ENCODE measurements at places on chromosomes 11 and 22.

GRCh38 chr22:25332386-25332785 lies 112.9 kb downstream of the CRYBB2 start:
- DNase-seq = no peak

DNA sequence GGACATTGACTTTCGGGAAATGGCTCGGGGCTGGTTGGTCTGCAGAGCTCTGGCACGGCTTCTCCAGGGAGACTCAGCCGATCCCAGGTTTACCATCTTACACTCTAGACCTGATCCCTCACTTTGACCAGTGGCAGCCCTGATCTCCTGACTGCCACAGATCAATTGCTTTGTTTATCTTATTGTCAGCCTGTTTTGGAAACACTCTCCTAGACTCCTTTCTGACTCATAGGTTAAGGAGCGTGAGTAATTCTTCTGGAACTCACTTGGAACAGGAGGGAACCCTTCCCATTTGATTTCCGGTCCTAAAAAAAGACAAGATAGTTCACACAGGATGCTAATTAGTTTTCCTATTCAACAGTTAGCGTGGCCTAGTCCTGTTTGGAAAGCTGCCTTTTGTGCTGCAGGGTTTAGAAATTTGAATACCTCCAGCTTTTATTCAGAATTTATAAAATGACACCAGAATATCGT lies 16.0 kb upstream of the BMAL1 start:
- DNase-seq = no peak

DNA sequence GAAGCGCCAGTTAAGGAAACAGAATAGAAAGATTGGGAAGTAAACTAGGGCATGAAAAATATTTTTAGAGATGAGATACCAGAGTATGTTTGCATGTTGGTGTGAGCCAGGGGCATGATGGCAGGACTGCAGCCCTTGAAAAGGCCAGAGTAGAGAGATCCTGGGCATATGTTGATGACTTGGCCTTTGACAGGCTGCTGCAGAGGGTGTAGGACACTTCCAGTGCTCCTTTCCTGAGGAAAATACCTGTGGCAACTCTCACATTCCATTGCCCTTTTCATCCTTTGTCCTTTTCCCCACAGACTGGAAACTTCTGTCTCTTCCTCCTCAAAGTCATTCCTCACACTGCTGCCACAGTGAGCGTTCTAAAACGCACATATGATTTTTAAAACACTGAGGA lies 150.7 kb upstream of the CCDC90B start:
- DNase-seq = no peak

GRCh38 chr11:38169286-38169685 lies 1571.2 kb upstream of the RAG2 start:
- no peak for DNase-seq

GRCh38 chr11:23551706-23552105 lies 691.4 kb upstream of the CCDC179 start:
- DNase-seq = no peak

- no peak for DNase-seq
Observed at GRCh38 chr11:65288706-65289536, 25.7 kb upstream of the CDC42EP2 start.

- DNase-seq = peak; percentile 70
Observed at GRCh38 chr11:47235163-47235562, 13.5 kb downstream of the ACP2 start.

- no peak for DNase-seq
Observed at GRCh38 chr22:44291265-44291664, 21.5 kb downstream of the SHISAL1 start.

GRCh38 chr22:25746012-25746373 lies 4.0 kb downstream of the MYO18B start:
- no peak for DNase-seq

- DNase-seq = peak; percentile 37
Observed at GRCh38 chr11:84714316-84714780, 912.8 kb downstream of the DLG2 start.

DNA sequence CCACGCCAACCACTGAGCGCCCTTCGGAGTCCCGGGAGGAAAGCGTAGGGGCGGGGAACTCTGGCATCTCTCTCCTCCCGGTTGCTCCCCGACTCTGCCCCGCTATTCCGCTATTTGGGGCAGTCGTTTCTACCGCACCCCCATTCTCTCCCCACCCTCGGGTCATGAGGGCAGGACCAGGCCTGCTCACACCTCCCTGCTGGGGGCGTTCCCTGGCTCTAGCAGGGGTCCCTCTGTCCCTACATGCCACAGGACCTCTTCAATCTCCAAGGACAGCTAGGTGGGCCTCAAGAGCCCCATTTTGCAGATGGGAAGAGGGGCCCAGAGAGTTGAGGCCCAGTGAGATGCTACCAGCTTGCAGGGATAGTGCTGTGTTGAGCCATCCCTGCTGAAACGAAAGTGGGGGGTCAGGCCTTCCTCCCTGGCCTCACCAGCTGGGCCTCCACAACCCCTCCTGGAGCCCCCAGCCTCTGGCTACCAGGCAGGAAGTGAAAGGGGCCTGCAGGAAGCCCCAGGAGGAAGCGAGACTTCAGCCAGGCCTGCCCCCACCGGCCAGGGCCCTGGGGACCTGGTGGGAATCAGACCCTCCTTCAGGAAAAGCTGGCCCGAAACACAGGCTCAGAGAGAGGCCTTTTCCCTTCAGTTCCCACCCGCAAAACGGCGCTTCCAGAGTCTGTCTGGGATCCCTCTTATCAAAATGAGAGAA lies 5.5 kb upstream of the SHISA8 start:
- no peak for DNase-seq

DNA sequence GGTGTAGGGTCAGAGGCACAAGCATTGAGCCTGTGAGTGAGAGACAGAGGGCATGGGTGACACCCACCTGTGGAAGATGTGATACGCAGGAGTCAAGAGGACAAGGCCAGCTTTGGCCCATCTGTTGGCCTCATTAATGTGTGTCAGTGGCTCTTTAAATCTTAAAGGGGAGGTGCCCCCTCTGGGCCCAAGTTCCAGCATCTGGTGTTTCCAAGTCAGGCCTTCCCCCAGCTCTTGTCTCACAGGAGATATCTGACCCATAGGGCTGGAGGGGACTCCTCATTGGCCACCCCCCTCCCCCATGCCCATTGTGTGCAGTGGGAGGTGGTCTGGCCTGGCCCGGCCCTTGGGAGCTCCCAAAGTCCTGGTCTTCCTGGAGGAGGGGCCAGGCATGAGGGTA lies 8.9 kb downstream of the KCNK7 start:
- peak; percentile 82 for DNase-seq

DNA sequence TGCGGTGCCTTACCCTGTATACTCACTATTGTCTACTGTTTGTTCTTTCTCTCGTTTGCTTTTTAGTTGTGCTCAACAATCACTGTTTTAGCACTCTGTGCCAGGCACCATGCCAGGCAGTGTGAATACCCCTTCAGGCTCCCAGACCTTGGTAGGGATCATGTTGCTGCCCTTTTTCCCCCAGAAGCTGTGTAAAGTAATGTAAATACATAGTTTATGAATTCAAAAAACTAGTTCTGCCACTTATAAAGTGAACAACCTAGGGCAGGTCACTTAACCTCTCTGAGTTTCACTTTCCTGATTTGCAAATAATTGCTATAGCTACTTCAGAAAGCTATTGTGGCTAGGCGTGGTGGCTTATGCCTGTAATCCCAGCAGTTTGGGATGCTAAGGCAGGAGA lies 81.0 kb upstream of the CTSC start:
- no peak for DNase-seq

DNA sequence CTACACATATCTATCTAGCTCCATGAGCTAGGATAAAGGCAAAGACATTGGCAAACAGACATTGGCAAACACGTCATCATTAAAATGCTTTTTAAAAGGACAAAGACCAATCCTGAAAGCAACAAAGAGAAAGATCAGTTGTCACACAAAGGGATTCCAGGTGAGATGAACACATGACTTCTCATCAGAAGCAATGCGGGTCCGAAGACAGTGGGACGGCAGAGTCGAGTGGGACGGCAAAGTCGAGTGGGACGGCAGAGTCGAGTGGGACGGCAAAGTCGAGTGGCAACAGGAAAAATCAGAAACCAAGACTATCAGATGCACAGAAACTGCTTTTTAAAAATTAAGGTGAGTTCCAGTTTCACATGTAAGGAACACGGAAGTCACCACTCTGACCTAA lies 609.5 kb downstream of the BRD1 start:
- peak; percentile 30 for DNase-seq

- no peak for DNase-seq
Observed at GRCh38 chr11:131663405-131664200, 293.2 kb downstream of the NTM start.

DNA sequence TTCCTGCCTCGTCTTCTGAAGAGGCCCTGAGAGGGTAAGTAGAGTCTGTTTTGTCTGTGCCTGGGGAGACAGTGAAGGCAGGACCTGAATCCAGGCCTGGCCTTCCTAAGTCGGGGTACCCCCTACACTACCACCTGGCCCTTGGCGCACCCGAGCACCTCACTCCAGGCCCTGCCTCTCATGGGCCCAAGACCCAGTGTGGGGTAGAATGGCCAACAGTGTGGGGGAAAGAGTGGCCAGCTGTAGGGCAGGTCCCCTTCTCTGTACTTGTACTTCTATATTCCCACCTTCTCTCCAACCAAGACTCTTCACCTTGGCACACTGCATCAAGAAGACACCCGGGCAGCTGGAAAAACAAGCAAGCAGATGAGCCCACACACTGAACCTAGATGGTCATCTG lies 22.4 kb upstream of the BID start:
- no peak for DNase-seq

DNA sequence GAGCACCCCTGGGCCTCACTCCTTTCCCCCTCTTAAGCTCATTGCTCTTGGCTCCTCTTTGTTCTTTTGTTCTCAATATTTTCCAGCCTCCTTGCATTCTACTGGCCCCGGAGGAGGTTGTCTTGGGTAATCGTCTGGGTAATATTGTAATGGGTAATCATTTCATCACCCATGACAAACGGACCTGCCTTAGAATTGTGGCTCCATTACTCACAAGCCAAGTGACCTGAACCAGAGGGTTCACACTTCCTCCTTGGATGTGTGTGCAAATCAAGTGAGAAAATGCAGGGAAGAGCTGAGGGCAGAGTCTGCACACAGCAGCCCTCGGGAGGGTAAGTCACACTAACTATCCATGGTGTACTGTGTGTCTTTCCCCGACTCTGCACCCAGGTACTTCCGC lies 305.0 kb downstream of the BUD13 start:
- no peak for DNase-seq

DNA sequence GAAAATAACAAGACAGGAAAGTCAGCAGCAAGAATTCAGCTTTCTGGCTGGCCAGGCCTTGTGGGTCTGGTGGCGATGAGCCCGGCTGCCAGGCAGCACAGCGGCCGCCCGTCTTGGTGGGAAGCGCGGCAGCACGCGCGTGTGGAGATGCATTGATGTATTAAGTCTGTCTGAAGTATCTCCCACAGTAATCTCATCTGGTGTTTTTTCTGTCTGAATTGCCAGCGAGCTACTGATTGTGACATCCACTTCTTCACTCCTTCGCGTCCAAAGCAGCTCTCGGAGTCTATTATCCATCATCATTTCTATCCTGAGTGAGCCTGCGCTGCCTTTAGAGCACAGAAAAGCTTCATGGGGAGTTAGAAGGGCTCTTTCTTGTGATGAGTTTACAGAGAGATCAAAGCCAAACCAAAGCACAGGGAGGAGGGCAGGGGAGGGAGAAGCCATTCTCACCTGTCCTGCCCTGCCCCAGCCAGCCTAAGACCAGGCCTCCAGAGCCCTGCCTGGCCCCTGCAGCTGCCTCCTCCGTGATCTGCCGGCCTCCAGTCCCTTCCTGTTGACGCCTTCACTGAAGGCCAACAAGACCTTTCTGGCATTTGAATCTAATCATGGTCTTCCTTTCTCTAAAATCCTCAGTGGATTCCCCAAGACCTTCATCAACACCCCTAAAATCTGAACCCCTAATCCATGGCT lies 1419.0 kb downstream of the TBC1D22A start:
- DNase-seq = no peak

- DNase-seq = peak; percentile 71
Observed at GRCh38 chr22:45430871-45431270, 17.4 kb downstream of the RIBC2 start.

DNA sequence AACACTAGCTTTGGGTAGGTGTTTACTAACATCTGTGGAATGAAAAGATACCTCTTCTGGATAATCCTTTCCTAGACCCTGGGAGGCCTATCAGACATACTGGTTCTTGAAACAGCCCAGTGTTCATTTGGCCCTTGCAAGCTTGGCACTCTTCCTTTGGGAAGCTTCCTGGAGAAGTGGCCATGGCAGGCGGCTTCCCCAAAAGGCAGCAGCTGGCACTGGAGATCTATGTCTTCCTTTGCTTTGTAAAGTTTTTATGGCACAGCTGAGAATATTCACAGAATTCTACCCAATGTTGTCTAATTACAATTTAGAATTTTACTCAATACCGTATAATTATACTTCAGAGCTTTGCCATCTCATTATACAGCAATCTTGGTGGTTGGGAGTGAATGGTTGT lies 199.2 kb upstream of the C11orf87 start:
- DNase-seq = no peak

DNA sequence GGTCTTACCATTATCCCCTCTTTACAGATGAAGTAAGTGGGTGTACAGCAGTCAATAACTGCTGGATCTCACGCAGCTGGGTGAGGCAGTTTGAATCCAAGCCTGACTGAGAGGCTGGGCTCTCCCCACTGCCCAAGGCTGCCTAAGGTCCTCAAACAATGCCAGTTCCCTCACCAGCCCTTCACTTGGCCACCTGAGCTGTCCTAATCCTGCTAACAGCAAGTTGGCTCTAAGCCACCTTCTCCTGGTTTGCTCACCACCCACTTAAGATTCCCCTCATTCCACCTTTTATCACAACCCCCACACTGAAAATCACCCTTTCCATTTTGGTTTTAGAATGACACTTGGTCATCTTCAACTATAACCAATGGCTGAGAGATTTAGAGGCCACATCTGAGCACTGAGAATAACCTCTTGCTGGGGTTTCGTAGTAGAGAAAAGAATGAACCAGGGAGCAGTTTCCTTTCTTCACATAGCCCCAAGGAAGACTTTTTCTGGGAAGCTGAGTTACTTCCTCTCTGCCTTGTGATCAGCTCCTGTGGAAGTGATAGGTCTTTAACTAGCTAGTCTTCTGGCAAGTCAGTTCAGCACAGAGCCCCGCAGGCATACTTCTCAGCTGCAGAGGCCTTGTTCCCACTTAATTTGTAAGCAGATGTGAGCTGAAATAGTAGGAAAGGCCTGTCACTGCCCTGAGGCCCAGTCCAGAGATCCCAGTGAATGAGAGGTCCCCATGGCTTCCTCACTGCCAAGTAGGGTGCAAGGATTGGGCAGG lies 57.8 kb upstream of the TTC12 start:
- DNase-seq = no peak

GRCh38 chr11:69113226-69113625 lies 42.5 kb upstream of the SMIM38 start:
- no peak for DNase-seq

GRCh38 chr11:128796270-128796669 lies 70.8 kb downstream of the KCNJ1 start:
- no peak for DNase-seq

GRCh38 chr22:50473088-50473487 lies 1.7 kb downstream of the SBF1 start:
- no peak for DNase-seq

GRCh38 chr22:28029956-28030355 lies 110.9 kb upstream of the PITPNB start:
- peak; percentile 43 for DNase-seq

- no peak for DNase-seq
Observed at GRCh38 chr22:41284465-41284864, 1.5 kb downstream of the RANGAP1 start.

All from posterior vena cava (tissue), 2 donors.